Activated CD4-positive, CD25-positive, alpha-beta regulatory T cell treated with anti-CD3 and anti-CD28 coated beads, Interleukin-2, amount 50 U/mL, for 16 hours (primary cell): ENCODE measurements at places on chromosomes 5 and 9.

- DNase-seq: no peak
Measured at GRCh38 chr5:3659907-3660306, 64.3 kb downstream of the IRX1 start.

- DNase-seq: no peak
Measured at GRCh38 chr9:127129073-127129717, 6.8 kb upstream of the ANGPTL2 start.

DNA sequence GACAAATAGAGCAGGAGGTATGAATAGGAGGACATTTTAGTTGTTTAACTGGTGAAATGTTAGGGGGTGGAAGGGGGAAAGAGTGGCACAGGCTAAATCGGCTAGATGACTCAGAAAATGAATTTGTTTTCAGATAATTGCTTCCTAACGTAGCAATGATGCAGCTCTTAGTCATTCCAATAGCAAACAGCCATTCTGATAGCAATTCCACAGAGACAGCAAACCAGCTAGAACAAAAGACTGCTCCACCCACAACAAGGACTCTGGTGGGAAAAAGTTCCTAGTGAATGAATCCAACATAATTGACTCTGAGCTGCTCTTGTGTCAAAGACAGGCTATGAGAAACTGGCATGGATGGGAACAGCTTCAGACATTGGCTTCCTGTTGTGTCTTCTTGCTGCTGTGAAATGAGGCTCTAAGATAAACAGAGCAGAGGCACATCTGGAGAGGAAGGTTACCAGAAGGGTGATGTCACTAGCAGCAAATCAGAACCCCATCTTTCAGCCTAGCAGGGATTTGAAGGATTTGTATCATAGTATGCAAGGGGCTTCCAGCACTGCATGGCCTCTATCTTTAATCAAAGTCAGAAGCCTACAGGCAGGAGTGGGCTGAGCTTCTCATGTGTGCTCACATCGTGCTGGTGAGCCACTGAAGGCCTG lies 28.1 kb upstream of the F2RL1 start:
- DNase-seq: no peak

GRCh38 chr9:101457003-101457402 lies 21.4 kb upstream of the ALDOB start:
- no peak for DNase-seq

- no peak for DNase-seq
Measured at GRCh38 chr5:95995962-95996489, 34.4 kb upstream of the ELL2 start.

DNA sequence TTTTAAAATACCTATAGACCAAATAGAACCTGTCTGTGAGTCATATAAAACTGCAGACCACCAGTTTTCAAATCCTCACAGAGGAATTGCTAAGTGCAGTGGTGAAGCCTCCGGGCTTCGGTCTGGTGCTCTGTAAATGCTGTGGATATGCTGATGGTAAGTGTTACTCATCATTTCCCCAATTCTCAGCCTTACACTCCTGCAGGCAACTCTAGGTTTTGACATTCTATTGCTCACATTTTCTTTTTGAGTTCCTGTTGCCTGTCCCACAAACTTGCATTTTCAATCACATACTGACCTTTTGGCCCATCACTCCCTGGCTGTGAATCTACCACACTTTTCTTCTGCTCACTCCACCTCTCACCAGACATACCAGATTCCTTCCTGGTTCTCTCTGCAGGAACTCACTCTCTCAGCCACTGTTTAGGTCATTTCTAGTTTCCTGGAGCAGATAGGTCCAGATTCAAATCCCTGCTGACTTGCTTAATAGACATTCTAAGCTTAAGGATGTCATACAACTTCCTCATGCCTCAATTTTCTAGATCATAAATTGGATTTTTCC lies 192.9 kb downstream of the RAB3C start:
- DNase-seq: no peak

- no peak for DNase-seq
Measured at GRCh38 chr9:28542928-28543327, 969.6 kb upstream of the C9orf72 start.

DNA sequence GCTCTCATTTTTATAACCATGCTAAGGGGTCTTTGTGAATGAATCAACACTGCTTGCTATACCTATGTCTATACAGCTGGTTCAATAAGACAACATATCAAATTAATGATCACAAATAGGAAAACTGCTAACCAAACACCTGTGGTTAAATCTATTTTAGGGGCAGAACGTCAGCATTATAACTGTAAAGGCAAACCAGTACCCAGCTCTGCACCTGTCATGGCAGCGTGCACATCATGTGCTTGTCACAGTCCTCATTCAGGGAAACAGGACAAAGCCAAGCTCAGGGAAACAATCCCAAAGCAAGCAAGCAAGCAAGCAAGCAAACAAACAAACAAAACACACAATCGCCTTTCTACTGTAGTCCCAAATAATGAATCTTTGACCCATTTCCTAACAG lies 277.7 kb upstream of the DAP start:
- DNase-seq: no peak

- DNase-seq: no peak
Measured at GRCh38 chr5:83313436-83313835, 158.1 kb upstream of the VCAN start.

DNA sequence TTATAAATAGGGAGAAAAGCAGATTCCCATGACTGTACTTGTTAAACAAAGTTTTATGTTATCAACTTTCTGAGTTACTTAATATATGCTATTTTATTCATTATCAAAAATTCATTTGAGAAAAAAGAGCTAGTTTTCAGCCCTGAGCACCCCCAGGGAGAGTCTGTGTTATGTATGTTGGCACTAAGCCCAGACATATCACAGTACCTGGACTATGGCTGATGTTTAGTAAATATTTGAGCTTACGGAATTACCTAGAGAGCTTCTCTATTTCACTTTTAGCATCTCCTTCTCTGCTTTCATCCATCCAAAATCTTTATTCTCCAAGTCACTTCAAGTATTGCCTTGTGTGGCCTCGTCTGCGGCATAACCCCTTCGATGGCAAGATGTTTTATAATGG lies 225.9 kb upstream of the PCSK5 start:
- DNase-seq: no peak

GRCh38 chr9:112032743-112033142 lies 136.1 kb downstream of the UGCG start:
- no peak for DNase-seq

DNA sequence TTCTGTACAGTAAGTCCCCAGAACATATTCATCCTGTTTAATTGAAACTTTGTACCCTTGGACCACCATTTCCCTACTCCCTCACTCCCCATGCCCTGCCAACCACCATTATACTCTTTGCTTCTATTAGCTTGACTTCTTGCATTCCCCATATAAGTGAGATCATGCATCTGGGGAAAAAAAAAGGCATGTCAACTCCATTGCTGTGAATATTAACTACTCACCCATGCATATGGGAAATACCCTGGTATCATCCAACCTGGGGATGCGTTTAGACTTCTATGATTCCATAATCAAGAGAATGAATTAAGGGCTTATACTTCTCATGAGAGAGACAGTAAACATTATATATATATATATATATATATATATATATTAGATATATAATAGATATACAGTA lies 659.4 kb upstream of the C9orf72 start:
- no peak for DNase-seq

DNA sequence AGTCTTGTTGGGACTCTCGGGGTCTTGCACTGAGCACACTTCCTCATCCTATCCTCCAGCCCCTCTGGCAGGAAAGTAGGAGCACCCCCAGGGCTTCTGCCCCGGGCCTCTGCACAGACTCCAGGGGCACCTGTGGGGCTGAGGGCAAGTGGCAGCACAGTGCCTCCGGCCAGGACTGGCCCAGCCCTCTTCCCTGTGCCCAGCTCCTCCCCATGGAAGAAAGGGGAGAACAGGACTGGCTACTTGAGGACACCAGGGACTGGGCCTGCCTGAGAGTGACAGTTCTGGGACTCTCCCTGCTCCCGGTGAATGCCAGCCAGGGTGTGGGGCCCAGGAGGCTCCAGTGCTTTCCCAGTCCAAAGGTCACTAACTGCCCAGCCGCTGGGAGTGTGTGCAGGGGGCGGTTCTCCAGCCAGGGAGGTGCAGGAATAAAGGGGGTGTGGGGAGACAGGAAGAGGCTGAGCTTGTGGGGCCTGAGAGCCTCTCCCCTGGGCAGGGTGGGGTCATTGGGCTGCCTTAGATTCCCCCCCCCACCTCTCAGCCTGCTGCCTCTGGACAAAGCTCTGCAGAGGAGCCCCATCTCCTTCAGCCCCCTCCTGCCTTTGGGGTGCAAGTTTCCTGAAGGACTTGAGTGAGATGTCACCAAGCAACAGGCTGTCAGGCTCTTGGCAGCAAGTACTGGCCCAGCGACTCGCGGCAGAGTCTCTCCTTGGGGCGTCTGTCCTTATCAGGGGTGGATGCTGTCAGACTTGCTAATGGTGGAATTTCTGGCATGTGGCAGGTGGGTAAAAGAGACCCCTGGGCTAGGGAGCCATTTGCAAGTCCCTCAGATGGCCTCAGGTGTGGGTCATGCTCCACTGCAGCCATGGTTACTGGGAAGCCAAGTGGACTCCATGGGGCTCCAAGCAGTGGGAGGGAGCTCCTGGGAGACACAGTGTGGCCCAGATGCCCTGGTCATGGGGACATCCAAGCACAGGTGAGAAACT lies 19.1 kb upstream of the JADE2 start:
- no peak for DNase-seq

DNA sequence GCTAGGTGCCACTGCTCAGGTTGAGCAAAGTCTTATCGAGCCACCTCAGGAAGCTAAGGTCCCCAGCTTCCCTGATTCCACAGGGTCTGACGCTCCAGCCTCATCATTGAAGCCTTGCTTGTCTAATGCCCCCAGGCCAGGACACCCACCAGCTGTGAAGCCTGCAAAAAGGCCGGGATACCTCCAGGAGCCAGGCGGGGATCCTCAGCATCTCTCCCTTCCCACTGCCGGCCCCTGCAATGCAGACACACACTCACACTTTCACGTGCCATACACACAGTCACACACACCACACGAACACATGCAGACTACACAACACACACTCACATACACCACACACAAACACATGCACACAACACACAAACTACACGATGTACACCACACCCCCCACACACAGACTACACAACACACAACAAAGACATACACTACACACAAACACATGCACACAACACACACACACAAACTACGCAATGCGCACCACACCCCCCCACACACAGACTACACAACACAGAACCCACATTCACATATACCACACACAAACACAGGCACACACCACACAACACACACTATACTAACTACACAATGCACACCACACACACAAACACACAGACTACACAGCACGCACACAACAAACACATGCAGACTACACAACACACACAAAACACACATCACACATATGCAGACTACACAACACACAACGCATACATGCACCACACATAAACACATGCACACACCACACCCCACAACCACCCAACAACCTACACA lies 17.8 kb upstream of the S1PR3 start:
- no peak for DNase-seq

GRCh38 chr5:10985091-10985720 lies 224.2 kb upstream of the DAP start:
- DNase-seq: no peak

DNA sequence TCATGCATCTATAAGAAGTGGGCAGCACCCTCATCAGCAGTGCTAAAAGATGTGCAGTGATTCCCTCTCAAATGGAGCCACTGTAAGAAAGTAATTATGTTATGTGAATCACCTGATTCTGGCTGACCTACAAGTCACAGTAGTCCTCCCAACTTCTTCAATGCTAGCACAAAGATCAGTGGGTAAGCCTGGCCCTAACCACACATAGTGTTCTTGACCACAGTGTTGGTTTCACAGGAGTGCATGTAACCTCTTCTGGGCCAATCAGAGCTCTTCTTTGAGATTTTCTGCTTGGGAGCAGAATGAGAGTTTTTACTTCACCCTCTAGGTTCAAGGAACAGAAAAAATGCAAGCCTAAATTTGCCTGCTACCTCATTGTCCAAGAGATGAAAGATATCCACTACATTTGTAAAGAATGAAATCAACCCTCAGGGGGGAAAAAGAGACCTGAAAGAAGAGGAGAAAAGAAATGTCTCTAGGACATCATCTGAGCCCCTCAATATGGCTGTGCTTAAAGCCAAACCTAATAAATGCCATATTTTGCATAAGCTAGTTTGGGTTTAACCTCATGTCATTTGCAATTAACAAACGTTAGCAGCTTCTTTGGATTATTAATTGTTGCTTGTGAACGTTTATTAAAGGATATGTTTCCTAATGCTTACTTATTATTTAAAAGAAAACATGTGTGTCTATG lies 65.3 kb upstream of the ADRB2 start:
- no peak for DNase-seq

GRCh38 chr5:94395468-94395867 lies 222.9 kb downstream of the KIAA0825 start:
- no peak for DNase-seq

DNA sequence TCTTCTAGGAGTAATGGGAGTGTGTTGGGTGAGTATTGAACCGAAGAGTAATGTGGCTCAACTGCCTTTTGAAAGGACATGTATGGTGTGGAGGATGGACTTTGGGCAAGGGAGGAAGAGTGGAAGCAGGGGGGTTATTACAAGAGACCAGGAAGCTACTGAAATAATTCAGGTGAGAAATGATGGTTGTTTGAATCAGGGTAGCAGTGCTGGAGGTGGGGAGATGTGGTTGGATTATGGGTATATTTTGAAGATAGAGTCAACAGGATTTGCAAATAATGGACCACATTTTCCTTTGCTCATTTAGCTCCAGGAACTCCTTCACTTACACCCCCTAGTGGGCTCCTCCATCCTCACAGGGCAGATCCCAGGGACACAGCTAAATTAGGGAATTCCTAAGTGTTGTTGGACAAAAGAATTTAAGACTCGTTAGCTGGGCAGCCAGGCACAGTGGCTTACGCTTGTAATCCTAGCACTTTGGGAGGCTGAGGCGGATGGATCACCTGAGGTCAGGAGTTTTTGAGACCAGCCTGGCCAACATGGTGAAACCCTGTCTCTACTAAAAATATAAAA lies 1.2 kb upstream of the SLC4A9 start:
- DNase-seq: no peak

DNA sequence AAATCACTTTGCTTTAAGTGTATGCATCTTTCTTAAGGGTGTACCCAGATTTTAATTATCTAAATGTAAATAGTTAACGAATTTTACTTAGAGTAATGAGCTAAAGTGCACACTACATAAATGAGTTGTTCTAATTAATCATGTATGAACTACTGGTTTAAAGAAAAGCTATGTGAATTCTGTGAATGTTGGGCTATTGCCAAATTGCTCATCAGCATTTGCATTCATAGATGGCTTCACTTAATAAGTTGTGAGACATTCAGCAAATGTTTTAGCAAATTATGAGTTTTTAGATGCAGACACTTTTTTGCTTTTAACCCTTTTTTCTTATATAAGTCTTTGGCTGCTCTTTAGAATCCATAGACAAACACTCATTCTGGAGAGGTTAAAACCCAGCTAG lies 175.7 kb downstream of the PBX3 start:
- no peak for DNase-seq
